ENCODE measurements at places on chromosomes 5 and 9.
A peak's percentile ranks its signal among the peaks of the same experiment; 100 is the strongest.

DNA sequence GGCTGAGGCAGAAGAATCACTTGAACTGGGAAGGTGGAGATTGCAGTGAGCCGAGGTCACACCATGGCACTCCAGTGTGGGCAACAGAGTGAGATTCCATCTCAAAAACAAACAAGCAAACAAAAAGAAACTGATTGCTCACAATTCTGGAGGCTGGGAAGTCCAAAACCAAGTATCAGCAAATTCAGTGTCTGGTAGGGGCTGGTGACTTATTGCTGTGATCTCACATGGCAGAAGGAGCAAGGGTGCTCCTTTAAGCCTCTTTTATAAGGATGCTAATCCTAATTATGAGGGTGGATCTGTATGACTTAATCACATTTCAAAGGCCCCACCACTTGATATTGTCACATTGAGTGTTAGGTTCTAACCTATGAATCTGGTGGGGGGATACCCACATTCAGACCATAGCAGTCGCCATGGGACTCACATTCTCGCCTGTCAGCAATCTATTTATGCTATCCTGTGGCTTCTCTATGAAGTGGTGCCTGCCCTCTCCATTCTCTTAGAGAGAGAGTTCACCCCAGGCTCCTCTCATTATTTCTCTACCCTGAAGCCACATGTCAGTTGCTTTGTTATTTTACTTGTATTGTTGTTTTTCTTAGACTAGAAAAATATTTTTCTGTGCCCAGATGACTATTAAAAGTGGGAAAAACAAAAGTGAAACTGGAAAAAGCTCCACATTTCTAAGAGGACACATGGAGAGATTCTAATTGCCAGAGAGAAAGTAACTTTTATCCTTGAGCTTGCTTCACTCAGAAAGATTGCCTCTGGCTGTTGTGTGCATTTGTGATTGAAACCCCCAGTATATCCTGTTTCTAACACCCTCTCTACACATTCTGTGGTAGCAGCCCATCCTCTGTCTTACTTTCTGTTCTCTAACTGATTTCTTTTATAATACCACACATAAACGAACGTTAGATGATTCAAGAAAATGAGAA is 18.8 kb upstream of the PRLR start:
- no peak for DNase-seq

DNA sequence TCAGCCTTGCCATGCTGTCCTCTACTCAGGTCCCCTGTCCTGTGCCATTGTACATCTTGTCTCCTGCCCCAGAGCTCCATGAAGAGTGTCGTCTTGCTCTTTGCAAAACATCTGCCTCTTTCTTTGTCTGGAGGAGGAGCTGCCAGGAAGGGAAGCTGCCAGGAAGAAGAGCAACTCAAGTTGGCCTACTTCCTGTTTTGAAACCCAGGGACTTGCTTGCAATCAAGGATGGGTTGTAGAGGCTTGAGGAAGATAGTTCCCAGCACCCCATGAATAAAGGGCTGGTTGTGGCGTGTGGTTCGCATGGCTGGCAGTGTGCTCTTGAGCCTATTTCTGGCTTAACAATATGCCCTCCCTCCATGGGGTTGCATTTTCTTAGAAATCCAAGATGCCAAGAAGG is 53.0 kb upstream of the CPEB4 start:
- peak; percentile 76 for DNase-seq

GRCh38 chr9:15824310-15824709 is 271.5 kb downstream of the CCDC171 start:
- DNase-seq = no peak

DNA sequence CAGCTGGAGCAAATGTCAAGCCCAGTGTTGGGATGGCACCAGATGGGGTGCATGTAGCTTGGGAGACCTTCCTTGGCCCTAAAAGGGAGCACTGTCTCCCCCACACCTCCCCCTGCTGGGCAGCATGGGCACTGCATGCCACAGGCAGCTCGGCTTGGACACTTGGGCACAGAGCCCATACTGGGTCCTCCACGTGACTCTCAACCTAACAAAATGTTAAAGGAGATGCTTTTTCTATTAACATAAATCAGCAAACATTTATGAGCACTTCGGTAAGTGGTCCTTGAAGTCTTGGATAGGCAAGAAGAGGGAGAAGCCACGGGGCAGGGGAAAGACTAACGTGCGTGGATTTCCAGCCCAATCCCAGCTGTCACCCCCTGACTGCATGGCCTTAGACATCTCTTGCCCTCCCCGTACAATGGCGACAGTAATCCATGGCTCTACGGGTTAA is 23.9 kb upstream of the MAPK9 start:
- peak; percentile 86 for DNase-seq

DNA sequence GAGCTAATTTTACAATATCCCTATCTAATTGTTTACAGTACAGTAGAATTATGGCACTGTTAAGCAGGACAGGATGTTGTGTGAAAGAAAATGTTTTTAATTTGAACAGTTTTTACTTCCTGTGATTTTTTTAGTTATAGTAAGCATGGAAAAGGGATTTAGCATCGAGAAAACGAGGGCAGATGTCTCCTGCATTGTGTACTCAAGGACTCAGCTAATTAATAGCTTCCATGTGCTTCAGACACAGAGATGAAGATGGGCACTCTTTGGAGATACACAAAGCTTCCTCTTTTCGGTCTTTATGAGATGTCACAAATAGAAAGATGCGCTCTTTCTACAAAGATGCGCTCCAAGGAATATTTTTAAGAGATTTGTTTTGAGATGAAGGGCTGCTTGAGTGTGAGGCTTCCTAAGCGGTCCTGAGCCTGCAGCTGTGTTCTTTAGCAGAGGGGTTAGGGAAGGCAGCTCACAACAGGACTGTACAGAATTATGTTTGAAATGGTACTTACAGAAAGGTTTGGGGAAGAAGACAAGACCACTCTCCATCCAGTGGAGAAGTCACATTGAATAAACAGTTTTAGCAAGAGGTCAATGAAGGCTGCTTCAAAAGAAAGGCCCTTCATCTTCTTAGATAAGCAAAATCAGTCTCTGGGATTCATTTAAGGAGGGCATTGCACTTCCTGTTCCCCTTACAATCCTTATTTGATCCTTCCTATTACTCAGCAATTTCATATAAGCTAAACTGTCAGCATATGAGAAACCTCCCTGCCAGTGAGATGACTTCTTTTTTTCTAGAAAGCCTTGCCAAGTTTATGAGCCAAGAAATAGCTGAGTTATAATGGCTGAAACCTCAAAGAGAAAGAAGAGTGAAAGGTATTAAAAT is 311.5 kb downstream of the EFNA5 start:
- DNase-seq = no peak

DNA sequence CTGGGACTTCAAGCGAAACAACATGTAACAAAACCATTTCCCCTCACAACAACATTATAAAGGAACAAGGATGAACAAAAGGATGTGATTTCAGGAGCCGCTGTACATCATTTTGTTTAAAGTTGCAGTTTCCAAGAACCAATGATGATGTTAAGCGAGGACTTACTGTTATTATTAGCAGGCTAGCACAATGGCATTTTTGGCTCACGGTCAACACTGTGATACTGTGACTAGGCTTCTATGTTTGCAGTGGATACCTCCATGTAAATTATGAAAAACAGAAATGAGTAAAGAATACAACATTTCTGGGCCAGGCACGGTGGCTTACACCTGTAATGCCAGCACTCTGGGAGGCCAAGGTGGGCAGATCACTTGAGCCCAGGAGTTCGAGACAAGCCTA is 113.0 kb downstream of the AUH start:
- no peak for DNase-seq
